ENCODE measurements at places on chromosomes 3 and 15.

- no peak for DNase-seq
Observed at GRCh38 chr3:60427109-60427508, 824.1 kb downstream of the FHIT start.

DNA sequence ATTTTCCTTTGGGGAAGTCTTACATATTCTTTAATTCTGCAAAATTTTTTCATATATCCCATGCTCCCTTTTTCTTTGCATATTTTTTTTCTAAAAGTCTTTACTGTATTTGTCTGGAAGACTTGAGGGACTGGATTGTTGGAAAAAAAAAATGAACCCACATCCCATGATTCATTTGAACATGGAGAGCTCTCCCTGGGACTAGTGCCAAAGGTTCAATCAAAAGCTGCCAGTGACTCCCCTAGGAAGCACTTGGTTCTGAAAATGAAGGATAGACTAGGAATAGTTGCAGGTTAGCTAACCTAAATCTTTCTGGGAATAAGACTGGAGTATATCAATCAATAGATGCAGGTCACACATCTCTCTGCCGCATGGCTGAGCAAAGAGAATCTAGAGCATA, 16.4 kb upstream of the BNC1 start:
- no peak for DNase-seq

DNA sequence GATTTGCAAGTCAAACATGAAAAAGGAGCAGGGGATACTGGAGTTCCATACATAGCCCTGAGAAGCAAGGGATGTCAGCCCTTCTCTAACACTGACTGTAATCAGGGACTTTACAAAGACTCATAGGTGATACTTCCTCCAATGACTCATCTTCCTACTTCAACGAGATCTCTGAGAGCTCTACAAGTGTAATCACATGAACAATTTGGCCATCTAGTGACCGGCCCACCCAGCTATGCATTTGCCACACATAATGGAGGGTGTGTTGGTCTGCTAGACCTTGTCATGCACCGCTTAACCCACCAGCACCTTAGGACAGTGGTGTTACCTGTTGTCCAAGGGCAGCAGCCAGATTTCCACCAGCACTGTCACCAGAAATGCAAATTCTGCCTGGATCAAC, 75.3 kb downstream of the NCEH1 start:
- DNase-seq = no peak

DNA sequence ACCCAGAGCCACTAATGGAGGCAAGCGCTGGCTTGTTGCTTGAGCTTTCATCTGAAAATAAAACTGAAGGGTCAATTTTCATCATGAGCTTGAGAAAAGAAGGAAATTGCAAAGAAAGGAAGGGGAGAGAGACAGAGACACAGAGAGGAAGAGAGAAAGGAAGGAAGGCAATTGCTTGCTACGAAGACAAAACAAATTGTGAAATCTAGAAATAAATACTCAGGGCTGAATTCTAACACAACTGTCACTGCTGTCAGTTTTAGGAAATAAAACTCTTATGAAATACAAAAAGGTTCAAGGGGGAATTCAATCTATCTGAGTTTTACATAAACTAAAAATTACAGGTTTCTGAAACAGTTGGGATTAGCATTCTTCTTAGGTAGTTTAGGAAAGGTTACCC, 36.7 kb downstream of the FOXP1 start:
- no peak for DNase-seq

GRCh38 chr3:99639579-99639978, 1.2 kb downstream of the COL8A1 start:
- DNase-seq = no peak

GRCh38 chr15:25661898-25662297, 201.2 kb downstream of the ATP10A start:
- DNase-seq = no peak

- no peak for DNase-seq
Observed at GRCh38 chr15:74725225-74725774, at the start of gene CYP1A1. Gene CYP1A1, minus strand, starts transcription at chr15:74725528. Its CDS starts 2,431 bp downstream, at chr15:74723097.

- no peak for DNase-seq
Observed at GRCh38 chr3:171172070-171172469, 145.6 kb upstream of the SLC2A2 start.

Data from HepG2 (cell line).